ENCODE measurements at places on chromosomes 3 and 15. TPM values are rescaled to one million over a fixed set of nuclear protein-coding genes. Genes with fewer than 3 reads are reported as not detected.

- no peak for DNase-seq
Observed at GRCh38 chr3:72427624-72428023, 420.6 kb downstream of the SHQ1 start.

C3orf18 gene
- 30.4 TPM for polyA plus RNA-seq

GRCh38 chr3:184334470-184335158 lies 2.8 kb upstream of the FAM131A start:
- DNase-seq = no peak

DNA sequence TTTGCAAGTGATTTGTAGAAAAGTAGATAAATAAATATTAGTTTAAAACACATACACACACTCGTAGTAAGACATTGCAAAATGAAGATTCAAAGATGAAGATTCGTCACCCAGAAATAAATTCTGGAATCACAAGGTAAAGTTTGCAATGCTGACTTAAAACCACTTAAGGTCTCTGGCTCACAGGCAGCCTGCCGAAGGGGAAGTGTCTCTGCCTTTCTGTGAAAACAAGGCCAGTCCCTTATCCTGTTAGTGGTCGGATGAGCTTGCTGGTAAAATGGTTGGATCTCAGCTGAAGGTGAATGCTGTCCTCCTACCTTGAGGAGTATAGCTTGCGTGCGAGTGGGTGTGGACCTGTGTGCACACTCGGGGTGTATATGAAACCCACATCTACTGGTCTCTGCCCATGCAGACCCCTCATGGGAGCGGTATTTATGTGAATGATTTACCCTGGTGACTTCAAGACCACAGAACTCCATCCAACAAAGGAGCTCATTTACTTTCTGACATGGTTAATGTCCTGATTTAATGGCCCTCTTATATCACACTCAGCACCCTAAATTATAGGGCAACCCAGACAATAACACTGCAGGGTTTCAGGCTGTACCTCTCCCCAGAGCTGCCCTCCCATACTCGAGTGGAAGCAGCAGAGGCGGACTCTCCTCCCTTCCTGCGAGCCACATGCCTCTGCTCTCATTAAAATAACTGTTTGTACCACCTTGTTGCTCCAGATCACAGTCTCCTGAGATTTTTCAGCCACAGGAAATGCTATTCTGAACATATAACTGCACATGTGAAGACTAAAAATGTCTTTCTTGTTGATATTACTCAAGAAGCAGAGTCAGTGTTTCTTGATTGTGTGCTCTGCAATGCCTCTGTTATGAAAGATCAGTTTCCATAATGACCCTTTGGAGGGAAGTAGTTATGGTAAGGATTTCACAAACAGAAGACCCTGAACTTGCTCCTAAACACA lies 45.9 kb upstream of the ALDH1A3 start:
- no peak for DNase-seq

LRRC2 gene
- polyA plus RNA-seq = 1.2 TPM

- DNase-seq = no peak
Observed at GRCh38 chr3:105802118-105802706, 66.6 kb downstream of the CBLB start.

GRCh38 chr3:159144891-159145290 lies 343.0 kb downstream of the MFSD1 start:
- no peak for DNase-seq

GRCh38 chr15:50358845-50359244 lies 3.8 kb upstream of the GABPB1 start:
- no peak for DNase-seq

DNA sequence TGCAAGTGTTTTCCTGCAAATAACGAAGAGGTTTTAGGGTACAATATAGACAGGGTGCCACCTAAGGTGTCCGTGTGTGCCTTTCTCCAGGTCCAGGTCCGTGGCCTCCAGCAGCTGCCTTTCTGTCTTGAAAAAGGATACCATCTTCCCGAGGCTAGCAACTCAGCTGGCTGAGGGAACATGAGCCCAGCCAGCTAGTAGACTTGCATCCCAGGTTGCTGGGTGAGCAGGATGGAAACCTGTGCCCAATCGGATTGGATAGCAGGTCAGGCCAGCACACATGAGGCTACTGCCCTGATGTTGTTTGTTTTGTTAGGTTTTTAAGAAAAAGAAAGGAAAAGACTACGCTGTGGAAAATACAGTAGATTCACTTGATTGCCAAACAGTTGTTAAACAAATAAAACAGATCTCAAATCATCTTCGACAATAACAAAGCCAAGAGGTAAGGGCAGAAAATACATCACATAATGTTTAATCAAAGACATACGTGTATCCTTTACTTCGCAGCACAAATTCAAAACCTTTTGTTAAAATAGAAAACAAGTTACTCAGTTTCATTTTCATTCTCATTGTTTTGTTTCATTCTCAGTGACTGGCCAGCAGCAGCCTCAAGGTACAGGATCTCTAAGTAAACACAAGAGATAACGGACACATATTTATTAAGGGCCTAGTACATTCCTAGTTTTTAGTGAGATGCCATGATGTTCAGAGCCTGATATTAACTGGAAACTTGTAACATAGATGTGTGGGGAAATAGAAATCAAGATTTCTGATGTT lies 661.2 kb upstream of the NR2F2 start:
- DNase-seq = no peak

DNA sequence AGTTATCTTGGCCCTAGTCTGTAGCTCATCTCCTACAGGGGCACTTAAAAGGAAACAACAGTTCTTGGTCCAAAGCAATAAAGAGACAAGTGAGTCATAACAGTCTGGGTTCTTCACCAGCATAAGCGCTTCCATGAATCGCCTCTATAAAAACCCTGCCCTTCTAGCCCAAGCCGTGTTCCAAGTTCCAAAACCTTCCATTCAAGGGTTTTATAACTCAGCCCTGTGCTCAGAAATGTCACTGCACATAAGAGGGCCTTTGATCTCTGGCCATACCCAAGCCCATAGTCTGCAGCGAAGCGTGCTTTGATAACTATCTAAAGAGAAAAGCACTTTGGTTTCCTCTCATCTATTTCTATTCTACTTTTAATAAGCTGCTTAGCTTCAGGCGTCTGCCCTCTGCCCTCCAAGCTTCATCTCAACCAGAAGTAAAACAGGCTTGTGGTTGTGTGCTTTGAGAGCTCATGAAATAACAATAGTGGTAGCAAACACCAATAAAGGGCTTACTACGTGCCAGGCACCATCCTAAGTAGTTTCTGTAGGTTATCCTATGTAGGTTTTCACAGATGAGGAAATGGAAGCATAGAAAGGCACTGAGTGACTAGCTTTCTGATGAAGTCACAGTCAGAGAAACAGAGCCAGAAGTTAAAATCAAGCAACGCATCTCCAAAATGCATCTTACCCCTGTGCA lies 64.0 kb upstream of the AKAP13 start:
- peak; percentile 98 for DNase-seq

DNA sequence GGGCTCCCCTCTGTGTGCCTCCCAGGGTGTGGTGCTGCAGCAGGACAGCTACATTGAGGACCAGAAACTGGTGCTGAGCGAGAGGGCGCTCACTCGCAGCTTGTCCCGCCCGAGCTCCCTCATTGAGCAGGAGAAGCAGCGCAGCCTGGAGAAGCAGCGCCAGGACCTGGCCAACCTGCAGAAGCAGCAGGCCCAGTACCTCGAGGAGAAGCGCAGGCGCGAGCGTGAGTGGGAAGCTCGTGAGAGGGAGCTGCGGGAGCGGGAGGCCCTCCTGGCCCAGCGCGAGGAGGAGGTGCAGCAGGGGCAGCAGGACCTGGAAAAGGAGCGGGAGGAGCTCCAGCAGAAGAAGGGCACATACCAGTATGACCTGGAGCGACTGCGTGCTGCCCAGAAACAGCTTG lies 53.7 kb downstream of the KLHL25 start:
- no peak for DNase-seq

DNA sequence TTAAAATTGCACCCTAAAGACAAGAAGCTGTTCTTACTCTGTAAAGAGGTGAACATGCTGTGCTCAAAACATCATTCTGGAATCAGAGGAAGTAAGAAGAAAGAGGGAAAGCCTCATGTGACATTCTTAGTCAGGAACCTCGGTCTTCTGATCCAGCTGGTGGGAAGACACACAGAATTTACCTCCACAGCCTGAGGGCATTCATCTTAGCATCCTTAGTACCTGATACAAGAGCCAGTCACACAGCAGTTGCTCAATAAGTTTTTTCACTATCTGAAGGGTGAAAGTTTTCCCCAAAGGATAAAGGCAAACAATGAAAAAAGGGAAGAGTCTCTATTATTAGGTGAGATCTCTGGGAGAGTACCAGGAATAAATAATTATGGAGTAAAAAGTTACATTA lies 116.8 kb downstream of the SEMA6D start:
- DNase-seq = no peak

DNA sequence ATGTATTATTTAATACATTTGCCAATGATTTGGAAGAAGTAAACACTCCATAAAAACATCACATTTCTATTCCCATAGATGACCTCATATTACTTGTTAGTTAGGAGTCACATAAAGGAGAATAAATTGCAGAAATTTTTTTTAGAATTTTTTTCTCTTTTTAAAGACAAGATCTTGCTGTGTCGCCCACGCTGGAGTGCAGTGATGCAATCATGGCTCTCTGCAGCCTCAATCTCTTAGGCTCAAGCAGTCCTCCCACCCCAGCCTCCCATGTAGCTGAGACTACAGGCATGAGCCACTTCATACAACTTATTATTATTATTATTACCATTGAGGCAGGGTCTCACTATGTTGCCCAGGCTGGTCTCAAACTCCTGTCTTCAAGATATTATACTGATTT lies 12.3 kb upstream of the USP8 start:
- no peak for DNase-seq

DNA sequence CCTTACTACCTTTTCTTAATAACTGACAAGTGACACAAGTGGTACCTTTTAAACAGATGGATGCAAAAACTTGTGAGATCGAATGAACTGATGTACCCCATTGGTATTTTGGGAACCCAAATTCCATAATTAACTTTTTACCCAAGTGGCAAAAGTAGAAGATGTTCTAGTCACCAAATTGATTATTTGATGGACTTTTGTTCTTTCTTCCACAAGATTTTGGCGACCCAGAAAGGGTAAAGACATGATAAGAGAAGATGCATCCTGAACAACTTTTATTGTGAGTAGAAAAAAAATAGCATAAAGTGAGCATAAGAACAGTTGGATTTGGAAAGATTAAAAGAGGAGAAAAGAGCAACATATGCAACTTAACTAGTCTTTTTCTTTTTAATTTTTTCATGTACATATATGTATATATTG lies 159.5 kb downstream of the TIGIT start:
- DNase-seq = no peak

DNA sequence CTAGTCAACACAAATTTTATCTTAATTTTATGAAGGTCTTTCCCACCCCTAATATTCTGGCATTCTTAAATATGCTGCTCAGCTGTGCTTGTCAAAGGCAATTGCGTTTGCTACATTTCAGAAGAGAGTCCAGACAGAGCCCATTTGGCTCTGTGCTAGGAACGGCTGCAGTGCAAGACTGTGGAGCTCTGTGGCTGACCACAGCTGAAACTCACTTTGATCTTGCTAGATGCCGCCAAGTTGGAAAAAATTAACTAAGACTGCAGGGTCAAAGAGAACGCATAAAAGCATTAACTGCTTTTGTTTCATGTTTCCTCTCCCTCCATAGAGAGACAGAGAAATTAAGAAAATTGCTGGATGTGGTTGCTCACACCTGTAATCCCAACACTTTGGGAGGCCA lies 7.6 kb upstream of the PPP1R2 start:
- DNase-seq = no peak
